ENCODE measurements at places on chromosomes 2 and 18.

DNA sequence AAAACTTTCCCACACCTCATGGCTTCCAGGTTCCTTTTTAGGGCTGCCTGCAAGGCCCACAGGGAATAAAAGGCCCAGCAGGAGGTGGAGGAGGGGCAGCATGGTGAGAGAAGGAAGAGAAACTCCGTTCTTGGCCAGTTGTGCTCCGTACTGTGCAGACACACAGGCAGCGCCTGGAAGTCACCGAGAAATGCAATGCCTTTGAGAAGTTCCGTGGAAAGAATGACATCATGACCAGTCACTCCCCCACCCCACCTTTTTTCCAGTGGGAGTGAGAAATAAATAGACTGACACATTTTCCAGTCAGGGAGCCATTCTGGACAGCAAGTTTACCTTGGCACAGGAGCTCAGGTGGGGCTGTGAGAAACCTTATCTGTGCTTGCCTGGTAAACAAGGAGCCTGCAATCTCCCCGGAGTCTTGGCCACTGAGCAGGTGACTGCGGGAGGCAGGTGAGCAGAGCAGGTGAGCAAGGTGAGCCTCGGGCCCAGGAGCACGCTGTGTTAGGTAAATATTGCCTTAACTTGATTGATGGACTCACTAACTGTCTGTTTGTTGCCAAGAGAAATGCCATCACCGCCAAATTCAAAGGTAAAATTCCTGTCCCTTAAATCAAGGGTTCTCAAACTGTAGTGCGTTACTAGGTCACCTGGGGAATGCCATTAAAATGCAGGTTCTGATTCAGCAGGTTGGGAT lies 13.5 kb upstream of the LBH start:
- DNase-seq: no peak

DNA sequence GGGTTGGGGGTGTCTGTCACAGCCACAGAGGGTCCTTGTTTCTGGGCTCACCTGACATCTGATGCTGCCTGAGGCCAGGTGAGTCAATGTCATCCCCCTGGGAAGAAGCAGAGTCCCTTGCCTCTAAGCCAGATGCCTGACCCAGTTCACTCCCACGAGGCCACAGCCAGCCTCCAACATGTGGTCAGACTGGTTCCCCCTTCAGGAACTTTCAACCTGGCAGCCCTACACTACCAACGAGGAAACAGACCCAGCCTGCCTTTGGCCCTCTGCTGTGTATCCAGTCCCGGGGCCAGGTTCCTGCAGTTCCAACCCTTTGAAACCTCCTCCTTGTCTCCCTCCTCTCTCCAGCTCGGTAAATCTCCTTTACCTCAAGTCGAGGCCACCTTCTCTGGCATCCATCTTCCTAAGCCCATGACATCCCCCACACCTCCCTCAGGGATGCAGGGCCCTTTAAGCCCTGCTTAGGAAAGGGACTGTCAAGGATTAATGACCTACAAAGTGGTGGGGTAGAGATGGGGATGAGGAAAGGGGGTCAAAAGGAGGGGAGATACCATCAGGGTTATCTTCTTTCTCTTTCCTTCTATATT lies 49.2 kb upstream of the SMAD2 start:
- DNase-seq: no peak

GRCh38 chr2:235492850-235493344 lies 946 bp upstream of the AGAP1 start:
- no peak for DNase-seq

DNA sequence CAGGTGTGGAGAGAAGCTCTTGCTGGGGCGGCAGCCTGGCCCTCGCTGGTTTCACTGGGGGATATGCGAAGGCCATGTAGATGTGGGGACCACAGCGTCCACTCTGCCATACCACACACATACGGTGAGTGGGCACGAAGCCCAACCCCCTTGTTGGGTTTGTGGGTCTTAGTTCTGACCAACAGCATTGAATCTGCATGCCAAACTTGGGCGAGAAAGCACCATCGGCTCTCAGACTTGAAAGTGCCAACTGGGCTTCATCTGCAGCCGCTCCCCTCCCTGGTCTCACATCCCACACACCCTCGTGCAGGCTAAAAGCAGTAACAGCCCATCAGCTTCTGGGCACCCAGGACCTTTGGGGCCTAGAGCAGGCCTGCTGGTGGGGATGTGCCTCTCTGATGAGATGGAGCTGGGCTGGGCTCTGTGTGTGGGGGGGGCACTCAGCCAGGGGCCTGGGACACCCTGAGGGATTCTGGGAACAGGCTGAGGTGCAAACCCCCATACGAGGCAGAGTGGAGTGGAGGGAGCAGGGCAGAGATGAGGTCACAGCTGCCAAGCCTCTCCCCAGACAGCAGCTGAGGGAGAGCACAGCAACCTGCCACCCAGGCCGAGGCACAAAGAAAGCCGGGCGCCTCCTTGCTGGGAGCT lies 264.4 kb downstream of the TWIST2 start:
- DNase-seq: no peak

DNA sequence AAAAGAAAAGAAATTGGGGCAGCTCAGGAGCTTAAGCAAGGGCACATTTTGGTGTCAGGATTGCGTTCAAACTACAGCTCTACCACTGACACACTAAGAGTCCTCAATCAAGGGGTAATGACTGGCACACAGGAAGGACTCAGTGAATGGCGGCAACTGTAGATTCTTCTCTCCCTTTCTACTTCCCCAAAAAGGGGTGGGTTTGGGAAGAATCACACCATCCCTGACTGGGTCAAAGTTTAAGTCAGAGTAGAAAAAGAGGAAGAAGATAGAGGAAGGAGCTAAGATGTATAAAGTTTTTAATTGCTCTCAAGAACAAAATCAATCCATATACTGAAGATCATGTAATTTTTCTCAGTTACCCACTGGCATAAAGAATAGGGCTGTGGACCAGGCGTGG lies 2.6 kb downstream of the NLRC4 start:
- no peak for DNase-seq
